ENCODE measurements at places on chromosomes 5 and 9.
A peak's percentile ranks its signal among the peaks of the same experiment; 100 is the strongest.

GRCh38 chr5:103145196-103145595, 25.1 kb downstream of the PPIP5K2 start:
- no peak for DNase-seq

DNA sequence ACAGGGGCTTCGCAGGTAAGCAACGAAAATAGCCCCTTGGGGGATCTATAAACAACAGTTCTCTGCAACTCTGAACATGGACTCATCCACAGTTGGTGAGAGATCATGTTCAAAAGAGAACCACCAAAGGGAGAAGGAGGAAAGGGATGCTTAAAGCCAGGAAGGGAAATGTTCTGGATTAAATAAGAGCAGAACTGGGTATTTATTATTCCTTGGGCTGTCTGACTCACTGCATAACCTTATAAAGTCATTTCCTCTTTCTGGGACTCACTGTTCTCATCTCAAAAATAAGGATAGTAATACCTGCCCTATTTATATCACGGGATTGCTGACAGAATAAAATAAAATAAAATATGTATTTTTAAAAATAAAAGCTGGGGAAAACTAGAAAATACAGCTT, 11.2 kb upstream of the MARCHF3 start:
- DNase-seq: no peak

DNA sequence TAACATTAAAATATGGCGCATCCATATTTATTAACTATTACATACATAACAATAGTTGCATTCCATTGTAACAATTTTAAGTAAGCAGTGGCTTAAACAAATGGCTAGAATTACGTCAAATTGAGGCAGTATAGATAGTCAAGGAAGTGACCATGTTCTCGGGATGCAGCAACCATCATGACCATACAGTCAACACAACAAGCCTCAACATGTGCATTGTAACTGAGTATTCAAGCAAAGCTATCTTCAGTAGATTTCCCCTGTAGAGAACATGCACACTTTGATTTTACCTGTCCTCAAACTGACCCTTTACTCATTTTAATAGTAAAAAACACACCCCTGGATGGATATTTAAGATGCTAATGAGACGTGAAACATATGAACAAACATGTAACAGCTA, 356.4 kb downstream of the HINT1 start:
- no peak for DNase-seq

DNA sequence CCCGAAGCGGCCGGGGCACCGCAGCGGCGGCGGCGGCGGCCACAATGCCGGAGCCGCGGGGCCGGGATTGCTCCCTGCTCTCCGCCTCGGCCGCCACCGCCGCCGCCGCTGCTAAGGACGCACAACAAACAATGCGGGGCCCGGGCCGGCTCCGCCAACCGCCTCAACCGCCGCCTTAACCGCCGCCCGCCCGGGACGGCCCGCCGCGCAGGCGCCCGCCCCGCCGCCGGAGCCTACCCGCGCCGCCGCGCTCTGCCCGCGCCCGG, 254 bp downstream of the STRBP start:
- DNase-seq: no peak

- no peak for DNase-seq
Measured at GRCh38 chr5:39542511-39543285, 117.9 kb upstream of the DAB2 start.

GRCh38 chr9:125911861-125912644, 164.9 kb downstream of the PBX3 start:
- DNase-seq: no peak

GRCh38 chr5:99378443-99378842, 449.6 kb upstream of the CHD1 start:
- no peak for DNase-seq

GRCh38 chr9:92965061-92965758, 17.9 kb downstream of the FGD3 start:
- peak; percentile 49 for DNase-seq

GRCh38 chr5:89728750-89729149, 680.8 kb downstream of the CETN3 start:
- no peak for DNase-seq

GRCh38 chr5:84680908-84681307, 296.2 kb upstream of the EDIL3 start:
- DNase-seq: no peak

DNA sequence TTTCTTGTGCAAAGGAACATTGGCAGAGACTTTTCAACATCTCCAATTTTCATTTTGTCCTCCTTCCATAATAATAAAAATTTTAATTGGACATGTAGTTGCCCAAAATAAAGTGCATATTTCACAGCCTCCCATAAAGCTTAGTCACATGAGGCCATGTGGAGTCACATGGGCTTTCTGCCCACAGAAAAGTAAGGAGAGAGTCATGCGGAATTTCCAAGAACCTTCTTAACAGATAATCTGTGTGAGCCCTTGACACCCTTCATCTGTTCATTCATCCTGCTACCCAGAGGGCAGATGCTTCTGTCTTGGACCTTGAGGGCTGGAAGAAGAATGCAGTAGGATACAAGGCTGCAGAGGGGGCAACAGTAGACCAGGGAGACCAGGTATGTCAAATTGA, 60.7 kb downstream of the APTX start:
- no peak for DNase-seq

GRCh38 chr5:170297589-170298462, at the start of gene LCP2:
Gene LCP2 (minus strand): TSS chr5:170297777. CDS start chr5:170297611, 166 bp downstream.
- DNase-seq: peak; percentile 45
